NCI-H1092 (cell line): ENCODE measurements at places on chromosomes 5 and 9.

DNA sequence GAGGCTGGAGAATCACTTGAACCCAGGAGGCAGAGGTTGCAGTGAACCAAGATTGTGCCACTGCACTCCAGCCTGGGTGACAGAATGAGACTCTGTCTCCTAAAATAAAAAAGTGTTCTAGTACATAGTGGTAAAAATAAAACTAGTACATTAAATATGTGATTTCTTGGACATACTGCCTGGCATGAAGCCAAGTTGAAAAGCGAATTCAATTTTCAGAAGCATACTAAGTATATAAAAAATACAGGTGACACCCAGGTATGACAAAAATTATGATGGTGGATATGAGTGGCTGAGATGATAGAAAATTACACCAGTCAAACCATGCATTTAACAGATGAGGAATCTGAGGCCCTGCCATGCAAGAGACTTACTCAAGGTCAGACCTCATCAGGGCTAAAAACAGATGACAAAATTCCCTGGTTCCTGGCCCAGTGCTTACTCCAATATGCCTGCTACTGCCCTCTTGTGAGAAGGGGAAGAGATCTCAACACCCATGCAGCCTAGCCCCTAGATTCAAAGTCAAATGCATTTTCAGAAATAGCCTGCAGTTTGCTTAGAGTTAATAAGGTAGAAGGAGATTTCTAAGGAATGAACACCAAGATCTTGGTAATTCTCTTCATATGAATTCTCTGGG, 46.6 kb upstream of the GNPDA1 start:
- DNase-seq = no peak

- DNase-seq = no peak
Observed at GRCh38 chr5:35671541-35672295, 54.1 kb downstream of the SPEF2 start.

GRCh38 chr9:7906783-7907550, 107.4 kb upstream of the DMAC1 start:
- no peak for DNase-seq

- DNase-seq = no peak
Observed at GRCh38 chr5:116754556-116754955, 179.9 kb upstream of the SEMA6A start.

GRCh38 chr5:177466861-177467260, 6.6 kb downstream of the DBN1 start:
- DNase-seq = no peak

DNA sequence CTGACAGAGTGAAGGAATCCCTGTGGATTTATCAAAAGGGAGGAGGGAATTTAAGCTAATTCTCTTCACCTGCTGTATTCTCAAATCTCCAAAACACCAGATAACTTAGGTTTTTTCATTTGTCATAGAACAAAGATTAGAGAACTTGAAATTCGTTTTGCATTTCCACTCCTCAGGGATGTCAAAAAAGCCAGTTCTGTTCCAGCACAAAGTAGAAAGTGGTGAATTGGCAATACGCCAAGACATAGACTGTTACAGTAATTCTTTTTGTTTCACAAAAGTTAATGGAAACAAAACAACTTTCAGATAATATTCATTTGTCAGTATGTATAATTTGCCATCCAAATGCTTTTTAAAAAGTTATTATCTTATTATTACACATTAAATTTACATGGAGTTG, 15.0 kb downstream of the S1PR3 start:
- DNase-seq = no peak

DNA sequence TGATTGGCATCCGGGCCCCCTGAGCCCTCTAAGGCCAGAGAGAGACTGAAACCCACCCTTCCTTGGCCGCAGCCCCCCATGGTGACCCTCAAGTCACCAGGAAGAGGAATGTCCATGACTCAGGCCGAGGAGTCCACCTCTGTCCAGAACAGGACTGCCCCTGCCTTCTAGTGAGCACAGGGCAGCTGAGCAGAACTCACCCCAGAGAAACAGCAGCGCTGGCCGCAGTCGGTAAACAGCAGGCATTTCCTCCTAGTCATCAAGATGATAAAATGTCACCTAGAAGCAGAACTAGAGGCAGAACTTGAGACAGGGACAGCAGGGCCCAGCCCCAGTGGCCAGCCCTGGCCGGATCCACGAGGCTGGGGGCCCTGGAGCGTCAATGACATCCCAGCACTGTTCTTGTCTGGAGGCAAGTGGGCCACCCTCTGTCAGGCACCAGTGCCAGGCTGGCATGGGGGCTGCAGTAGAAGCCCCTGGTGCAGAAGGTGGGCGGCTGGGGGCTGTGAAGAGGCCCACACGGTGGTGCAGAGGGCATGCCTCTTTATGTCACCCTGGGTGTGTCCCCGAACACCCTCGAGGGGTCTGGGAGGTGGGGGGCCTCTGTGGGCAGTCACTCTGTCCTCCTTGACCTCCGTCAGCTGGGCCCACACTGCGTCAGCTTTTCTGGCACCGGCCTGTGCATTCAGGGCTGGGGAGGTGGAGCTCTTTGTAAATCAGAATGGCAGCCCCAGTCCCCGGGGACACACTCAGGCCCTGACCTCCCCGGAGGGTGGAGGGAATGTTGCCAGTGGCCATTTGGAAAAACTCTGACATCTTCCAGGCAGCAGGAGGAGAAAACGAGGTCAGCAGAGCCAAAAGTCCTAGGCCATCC, 83.0 kb downstream of the NTNG2 start:
- DNase-seq = no peak

DNA sequence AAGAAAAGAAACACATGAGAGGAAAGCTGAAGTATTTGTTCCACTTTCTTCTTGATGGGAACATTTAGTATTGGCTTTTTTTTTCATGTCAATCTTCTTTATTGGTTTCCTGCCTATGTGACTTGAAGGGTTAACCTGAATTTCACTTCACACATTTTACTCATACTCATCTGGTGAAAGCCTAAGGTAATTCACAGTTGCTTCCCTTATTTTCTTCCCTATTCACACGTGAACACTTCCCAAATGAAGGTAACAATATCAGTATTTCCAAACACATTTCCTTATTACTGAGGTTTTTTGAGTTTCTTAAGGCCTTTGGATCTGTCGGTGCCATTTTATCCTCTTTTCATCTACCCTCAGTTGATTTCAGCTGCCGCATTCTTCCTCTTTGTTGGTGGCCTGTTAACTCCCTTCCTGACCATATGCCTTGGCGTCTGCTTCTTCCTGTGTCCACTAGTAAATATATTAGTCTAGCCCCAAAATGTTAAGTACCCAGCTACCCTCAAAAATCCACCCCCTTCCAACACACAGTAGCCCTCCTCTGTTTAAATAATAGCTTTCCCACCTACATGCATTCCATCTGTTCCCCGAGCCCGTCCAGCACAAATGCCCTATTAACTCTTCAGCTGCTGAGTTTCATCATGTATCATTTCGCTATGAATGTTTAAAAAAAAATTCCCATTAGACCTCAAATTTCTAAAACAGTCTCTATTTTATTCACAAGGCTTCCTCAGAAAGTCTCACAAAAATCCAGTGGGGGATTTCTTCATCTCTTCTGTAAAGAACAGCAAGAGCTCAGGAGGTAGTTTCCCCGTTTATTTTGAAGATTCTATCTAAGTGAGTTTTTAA, 97.3 kb downstream of the USP20 start:
- no peak for DNase-seq

DNA sequence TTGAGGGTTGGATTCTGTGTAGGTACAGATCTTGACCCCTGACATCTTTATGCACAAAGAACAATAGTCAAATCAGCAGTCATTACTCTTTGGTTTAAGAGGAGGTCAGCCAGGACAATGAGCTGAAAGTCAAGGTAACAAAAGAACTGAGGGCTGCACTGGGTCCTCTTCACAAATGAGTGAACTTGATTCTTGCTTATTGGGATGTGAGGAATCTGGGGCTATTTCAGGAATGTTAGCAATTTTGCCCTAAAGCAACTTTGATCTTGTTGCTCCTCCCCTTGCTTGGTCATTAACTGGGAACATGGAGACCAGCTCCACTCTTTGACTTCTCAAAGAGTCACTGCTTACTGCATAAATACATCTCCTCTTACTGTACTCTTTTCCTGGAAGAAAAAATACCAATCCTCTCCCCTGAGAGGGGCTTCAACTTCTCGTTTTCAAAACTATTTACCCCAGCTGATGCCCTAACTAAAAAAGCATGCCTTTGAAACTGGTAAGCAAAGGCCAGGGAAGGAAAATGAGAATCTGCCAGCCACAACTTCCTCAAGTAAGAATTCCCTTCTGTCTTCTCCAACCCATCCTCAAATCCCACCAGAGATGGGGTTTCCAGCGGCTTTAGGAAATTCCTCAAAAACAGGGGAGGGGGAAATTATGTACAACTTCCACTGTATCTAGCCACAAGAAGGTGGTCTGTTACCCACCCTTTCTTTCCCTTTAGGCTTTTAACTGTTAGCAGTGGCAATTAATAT, 368.3 kb downstream of the ENC1 start:
- DNase-seq = no peak

DNA sequence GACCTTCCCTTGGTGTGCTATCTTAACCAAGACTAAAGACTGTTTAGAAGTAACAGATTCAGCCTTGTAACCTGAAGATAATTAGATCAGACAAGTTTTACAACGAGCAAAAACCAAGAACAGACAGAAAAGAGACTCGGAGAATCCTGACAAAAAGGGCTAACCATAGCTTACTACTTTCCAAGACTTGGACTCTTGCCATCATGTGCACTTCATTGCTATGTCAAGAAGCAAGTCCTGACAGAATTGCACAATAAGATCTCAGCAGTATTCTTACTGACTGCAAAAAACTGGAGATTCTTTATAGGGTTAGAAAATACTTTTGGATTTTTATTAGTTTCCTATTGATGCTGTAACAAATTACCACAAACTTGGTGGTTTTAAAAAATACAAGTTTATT, 1539.0 kb upstream of the NUDT12 start:
- no peak for DNase-seq

DNA sequence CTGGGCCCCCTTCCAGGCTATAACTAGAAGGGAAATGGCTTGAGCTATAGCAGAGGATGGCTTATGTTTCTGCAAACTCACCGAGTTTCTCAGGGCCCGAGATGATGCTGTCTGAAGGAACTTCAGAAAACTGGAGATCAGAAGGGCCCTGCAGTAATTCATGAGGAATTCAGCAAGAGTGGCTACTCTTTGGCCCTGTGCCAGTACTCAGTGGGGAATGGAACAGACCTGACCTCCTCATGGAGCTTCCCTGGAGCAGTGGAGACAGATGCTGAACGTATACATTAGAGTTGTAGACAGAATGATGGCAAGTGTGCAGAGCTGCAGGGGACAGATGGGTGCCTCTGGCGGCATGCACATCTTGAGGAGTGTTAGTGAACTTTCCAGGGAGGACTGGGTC, 17.3 kb upstream of the SMIM32 start:
- no peak for DNase-seq

GRCh38 chr5:158938200-158938599, 161.5 kb downstream of the EBF1 start:
- DNase-seq = no peak

GRCh38 chr9:126777733-126778132, 27.1 kb upstream of the ZBTB43 start:
- no peak for DNase-seq

GRCh38 chr5:145246379-145246778, 588.8 kb downstream of the PRELID2 start:
- no peak for DNase-seq

DNA sequence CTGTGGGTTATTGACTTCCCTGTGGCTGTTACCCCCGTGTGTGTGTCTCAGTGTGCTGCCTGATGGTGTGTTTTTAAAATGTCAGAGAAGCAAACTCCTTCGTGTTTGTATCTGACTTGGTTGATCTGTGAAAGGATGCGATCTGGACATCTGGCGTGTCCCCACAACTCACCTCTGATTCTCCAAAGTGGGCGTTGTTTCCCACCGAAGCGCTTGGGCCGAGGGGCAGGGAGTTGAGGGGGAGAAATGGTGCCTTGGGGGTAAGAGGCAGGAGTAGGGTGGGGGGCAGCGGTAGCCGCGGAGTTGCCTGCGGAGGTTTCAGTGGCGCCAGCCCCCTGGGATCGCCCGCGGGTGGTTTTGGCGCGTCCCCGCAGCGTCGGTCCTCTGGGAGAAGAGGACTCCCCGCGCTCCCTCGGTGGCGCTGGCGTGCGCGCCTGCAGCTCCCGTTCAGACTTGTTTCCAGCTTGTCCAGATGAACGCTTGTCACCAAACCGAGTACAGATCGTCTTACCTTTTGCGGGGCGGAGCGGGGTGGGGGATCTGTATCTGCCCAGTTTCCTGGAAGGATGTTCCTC, 1.1 kb downstream of the MAST4 start:
- DNase-seq = peak; percentile 26

GRCh38 chr5:139294374-139295165, 1.0 kb downstream of the MATR3 start:
- peak; percentile 26 for DNase-seq

GRCh38 chr9:129309041-129309430, 131.0 kb upstream of the IER5L start:
- no peak for DNase-seq

DNA sequence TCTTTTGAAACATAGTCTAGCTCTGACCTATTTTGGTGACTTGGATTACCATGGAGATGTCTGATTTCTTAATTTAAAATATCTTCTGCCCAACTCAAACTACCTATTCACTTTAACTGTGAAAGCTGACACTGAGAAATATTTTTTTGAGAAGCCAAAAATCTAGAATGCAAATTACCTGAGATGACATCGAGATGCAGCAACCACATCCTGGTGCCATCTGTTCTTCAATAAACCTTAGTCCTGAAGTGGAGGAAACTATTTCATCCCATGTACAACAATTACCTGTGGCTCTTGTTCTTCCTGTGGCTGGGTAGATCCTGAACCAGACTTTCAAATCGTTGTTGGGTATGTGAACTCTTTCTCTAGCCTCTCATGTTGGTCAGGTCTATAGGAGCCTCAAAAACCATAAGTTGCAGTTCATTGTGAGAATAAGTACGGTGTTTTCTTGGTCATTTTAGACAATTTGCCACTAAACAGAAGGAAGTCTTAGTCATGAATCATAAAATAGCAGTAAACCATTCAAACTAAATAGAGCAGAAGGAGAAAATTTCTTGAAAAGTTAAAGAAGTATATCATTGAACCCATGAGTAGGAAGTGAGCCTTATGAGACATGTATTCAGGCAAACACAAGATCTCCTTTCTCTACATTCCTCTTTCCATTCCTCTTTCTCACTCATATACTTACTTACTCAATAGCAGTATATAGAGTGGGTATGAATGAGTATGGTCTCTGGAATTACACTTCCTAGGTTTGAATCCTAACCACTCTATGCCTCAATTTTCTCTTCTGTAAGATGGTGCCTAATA, 176.0 kb downstream of the HMHB1 start:
- no peak for DNase-seq

DNA sequence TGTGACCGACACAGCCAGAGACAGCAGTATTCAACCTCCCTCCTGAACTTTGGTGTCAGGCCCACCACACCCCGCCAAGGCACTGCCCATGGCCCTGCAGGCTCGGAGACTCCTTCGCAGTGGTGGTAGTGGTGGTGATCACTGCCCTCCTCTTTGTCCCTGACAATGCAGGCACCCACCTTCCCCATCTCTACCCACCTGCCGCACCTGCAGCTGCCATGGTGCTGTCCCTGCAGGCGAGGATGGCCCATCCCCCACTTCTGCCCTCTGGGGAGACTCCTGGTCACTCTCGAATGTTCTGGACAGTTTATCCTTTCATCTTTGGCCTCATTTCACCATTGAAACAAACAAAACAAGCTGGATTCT, 4.4 kb upstream of the IL4 start:
- DNase-seq = no peak

- DNase-seq = no peak
Observed at GRCh38 chr5:33891788-33892619, at the start of gene ADAMTS12. ADAMTS12 (minus strand) TSS chr5:33891990; CDS start chr5:33891856, 134 bp downstream.

GRCh38 chr9:3887786-3888496, 362.1 kb upstream of the RFX3 start:
- DNase-seq = no peak

- peak; percentile 29 for DNase-seq
Observed at GRCh38 chr5:89457411-89458331, 574.7 kb upstream of the MEF2C start.
